ENCODE measurements at places on chromosomes 16 and 17. TPM values are rescaled to one million over a fixed set of nuclear protein-coding genes. Genes with fewer than 3 reads are reported as not detected.

The ITGA2B gene
- total RNA-seq, result 0.07 TPM

The CES3 gene
- 20.9 TPM for total RNA-seq

DNA sequence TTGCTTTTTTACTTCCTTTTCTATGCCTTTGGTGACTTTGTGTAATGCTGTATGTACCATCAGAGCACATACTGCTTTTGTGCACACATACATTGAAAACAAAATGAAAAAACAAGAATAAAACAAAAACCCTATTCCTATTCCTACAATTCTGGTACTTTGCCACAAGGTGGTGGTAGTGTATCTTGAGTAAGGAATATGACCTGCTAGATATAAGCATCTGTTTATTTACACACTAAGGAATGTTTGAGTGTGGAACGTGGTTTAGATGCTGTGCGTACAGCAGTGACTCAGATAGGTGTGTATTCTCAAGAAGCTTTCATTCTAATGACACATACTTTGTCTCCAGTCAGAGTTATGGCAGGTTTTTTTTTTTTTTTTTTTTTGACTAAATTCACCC is 606.2 kb downstream of the WWOX start:
- peak; percentile 52 for DNase-seq

DNA sequence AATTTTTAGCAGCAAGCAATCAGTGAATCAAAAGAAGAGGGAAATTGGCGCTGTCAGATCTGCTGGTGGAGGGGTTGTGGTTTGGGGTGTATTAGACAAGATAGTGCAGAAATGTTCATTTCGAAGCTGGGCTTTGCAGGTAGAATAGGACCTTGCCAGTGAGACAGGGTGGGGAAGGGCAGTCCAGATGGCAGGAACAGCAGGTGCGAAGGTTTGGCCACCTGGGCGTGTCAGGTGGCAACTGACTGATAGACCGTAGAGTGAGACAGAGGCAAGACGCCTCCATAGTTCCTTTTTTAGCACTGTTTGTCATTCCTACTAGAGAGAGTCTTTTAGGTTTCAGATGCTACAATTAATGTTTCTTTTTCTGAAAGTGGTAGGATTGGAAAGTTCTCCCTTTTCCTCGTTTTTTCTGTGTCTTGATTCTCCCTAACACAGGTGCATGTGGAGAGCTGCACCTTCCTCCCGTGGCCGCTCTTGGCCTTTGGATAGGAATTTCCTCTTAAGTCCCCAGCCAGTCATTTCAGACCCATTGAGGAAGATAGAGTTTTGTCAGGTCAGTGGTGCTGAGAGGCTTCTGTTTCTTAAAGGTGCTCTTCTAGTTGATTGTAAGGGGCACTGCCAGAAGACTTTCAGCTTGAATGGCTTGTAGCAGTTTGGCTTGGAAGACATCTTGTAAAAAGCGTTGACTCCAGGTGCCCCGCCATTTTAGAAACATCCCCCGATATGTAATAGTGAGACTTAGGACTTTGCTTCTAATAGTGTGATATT is 315.6 kb downstream of the SNX29 start:
- no peak for DNase-seq

DNA sequence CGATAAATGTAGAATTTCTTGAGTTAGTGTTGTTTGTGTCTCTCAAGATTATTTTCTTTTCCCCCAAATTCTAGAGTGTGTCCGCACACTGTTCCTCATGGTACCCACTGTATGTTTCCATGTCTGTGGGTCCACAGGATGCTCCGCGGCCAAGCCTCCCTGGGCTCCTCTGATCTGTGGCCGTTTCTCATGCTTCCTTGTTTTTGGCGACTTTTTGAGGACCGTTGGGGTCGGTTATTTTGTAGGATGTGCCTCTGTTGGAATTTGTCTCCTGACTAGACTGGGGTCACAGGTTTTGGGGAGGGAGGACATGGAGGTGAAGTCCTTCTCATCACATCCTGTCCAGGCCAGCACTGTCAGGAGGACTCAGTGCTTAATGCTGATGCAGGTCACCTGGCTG is 140.0 kb downstream of the LAT start:
- no peak for DNase-seq

- no peak for DNase-seq
Observed at GRCh38 chr17:29956225-29956624, 14.8 kb downstream of the EFCAB5 start.

GRCh38 chr16:89152831-89153700 is 18.5 kb upstream of the CDH15 start:
- DNase-seq, result peak; percentile 82

DNA sequence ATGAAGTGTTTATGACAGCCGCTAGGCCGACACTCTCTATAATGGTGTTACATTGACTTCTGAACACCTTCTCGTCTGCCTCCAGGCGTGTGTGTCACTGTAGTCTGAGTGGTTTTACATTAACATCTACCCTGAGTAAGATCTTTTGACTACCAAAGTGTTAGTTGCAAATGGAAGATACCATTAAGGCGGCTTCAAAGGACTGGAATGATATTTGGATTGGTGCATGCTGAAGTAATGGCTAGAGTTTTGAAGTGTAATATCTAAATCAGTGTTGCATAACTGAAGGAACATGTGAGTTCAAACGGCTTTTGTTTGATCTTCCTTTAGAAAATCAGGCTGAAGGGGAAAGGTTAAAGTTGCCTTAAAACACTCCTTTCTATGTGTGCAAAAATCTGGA is 52.2 kb downstream of the BCAS3 start:
- no peak for DNase-seq

DNA sequence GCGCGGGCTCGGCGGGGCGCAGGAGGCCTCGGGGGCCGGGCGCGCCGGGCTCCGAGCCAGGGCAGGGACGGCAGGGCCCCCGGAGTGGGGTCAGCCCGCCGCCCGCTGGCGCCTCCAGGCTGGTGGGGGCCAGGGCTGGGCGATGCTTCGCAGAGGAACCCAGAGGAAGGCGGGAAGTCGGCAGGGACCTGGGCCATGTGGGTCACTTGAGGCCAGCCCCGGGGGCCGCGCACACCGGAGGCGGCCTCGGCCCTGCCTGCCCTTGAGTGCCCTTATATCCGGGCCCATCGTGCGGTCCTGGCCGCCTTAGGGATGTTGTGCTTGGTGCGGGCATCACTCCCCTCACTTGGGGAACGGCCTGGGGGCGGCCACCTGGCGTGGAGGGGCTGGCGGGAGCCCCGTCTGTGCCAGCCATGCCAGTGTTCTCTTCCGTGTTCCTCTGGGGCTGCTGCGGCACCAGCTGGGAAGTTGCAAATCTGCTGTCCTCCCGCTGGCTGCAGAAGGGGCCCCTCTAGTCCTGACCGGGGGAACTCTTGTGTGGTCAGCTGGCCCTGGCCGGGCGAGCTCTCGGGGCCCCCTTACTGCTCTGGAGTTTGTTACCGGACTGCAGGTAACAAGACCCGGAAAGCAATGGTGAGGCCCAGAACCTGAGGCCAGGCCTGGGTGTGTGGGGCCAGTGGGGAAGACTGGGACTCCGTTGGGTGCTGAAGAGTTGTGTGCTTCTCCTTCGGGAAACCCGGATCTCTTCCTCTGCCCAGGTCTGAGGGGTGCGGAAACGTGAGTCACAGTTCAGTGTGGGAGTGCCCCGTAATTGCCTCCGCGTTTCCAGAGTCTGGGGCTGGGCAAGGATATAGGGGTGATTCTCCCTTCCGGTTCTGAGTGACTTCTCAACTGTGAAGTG is 849 bp downstream of the CAPN15 start:
- DNase-seq, result peak; percentile 69

DNA sequence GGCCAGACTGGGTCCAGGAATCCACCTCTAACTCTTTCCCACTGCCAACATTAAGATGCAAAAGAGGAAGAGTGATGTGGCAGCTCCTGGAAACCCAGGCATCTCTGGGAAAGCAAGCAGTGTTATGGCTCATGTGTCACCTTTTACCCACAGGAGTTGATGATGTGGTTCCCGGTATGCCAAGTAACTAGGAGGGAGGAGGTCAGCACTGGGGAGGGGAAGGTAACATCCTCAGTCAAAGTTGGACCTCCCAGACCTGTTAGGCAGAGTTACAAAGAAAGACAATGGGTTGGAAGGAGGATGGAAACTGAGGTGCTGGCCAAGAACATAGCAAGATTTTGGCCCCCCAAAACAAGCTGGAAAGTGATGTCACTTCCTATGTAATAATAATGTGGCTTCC is 11.4 kb downstream of the KRABD2 start:
- no peak for DNase-seq

GRCh38 chr17:64005734-64006167 is 7.6 kb downstream of the PRR29 start:
- no peak for DNase-seq

GRCh38 chr16:83917152-83918120 is 18.5 kb downstream of the MLYCD start:
- no peak for DNase-seq

DNA sequence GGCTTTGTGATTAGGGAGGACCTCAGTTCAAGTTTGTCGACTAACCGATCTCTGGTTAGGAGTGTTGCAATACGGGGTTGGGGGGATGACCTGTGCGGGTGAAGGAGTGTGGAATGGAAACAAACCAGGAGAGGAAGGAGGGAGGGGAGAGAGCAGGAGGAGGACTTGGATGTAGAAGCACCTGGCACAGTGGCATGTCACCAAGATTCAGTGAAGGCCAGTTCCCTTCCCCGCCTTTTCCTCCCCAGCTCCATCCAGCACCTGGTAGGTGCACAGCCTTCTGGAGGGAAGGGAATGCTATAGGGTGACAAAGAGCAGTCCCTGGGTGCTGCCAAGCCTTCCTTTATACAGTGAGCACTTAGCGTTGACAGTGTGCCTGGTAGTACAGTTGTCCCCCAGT is 107.4 kb upstream of the CRHR1 start:
- DNase-seq, result no peak

DNA sequence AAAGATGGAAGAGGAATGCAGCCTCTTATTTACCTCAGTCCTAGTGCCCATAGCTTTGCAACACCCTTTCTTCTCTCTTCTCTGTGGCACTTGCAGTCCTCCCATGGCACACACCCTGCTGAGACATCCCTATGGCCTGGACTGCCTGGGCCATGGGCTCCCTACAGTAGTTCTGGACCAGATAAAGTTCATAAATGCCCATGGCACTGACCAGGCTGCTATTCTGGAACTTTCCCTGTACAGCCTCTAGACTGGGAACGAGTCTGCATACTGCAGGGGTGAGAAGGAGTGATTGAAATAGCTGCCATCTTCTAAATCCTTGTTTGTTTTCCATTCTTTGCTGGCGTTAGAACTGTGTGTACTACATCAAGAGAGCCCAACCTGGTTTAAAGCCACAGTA is 24.5 kb upstream of the ADAM11 start:
- no peak for DNase-seq

DNA sequence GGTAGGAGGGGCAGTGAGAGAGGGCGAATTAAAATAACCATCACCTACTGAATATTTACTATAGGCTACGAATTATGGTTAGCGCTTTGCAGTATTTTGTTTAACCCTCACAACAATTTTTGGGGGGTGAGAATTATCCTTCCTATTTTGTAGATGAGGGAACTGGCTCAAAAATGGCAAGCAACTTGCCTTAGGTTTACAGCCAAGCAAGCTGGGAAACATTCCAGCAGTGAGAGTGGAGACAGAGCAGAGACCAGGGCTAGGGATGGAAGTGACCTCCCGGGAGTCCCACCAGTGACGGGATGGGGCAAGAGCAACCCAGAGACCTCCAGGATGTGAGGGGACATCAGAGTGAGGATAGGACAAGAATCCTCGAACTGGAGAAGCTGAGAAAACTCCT is 352 bp upstream of the VMO1 start:
- no peak for DNase-seq
